ENCODE measurements at places on chromosomes 16 and 17.

DNA sequence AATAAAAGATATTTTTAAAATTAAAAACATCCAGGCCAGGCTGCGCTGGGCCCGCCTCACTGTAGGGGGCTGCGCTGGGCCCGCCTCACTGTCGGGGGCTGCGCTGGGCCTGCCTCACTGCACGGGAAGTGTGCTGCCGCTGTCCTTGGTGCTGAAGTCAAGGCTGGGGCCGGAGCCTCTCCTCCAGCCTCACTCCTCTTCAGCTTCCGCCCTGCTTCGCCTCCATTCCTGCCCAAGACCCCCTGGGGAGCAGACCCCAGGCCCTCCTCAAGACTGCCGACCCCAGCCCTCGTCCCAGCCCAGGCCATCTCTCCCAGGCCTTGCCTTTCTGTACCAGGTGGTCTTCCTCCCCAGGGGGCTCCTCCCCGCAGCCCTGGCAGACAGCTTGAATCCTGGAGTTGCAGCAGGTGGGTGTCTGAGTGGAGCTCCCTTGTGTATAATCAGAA lies 26.2 kb downstream of the ENDOV start:
- no peak for DNase-seq

DNA sequence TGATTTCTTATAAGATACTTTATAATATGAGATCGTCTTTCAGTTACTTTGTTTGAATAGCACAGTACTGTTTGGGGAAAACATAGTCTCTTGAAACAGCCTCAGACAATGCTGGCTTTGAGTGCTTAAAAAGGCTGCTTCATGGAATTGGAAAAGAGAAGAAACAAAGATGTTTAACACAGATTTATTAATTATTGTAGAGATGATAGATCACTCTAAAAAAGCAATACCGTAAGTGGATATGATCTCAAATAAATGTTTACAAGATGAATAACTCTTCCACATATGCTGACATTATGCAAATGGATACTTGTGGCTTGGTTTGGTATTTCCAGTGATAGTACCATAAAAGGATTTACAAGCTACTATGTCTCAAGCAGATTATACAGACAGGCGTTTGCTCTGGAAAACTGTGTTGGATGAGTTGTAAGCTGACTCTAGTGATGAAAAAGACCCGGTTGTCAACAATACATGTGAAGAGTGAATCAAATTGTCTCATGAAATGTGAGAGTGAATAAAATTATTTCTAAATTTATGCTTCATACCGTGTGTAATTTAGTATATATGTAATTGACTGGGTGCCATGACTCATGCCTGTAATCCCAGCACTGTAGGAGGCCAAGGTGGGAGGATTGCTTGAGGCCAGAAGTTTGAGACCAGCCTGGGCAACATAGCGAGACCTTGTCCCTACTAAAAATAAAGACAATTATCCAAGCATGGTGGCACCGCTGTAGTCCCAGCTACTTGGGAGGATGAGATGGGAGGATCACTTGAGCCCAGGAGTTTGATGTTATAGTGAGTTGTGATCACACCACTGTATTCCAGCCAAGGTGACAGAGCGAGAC lies 105.4 kb downstream of the FTO start:
- no peak for DNase-seq

DNA sequence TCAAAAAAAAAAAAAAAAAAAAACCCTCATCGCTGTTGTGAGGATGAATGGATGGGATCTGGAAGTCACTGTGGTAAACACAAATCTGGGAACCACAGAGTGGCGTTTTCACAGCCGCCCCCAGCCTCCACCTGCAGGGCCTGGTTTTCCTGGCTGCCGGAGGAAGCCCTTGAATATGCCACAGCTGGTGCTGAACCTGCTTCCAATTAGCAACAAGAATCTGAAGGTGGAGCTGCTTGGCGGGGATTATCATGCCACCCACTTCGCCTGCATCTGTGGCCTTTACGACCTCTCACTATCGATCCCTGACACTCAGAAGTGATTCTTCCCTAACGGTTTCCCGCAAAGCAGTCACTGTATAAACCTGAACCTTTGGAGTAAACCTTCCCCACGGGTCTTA lies 16.1 kb downstream of the MRM3 start:
- DNase-seq: no peak

GRCh38 chr17:82418001-82418986 lies at the start of the genes HEXD and OGFOD3:
Gene HEXD (plus strand): TSS chr17:82418347. CDS start chr17:82419800, 1,453 bp downstream.
Gene OGFOD3 (minus strand): TSS chr17:82418586. CDS start chr17:82418485, 101 bp downstream.
- peak; percentile 92 for DNase-seq

DNA sequence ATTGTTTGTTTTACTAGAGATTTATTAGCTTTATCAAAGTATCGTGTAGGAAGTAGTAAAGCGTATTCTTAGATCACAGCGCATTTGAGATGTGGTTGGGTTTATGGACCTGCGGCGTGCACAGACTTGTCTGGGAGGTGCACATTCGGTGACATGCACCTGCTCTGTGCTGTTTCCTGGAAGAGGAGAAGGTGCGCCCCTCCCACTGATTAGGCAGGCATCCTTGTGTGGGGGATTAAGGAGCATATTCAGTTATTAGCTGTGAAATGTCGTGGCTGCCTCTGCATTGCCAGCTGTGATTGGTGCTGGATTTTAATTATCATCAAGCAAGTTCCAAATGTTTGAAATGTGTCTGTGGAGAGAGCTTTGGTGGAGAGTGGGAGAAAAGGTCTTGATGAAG lies 903.8 kb upstream of the RBFOX1 start:
- no peak for DNase-seq

Measured in C1 segment of cervical spinal cord (tissue), 14 donors.